ENCODE measurements at places on chromosomes 5 and 9.

DNA sequence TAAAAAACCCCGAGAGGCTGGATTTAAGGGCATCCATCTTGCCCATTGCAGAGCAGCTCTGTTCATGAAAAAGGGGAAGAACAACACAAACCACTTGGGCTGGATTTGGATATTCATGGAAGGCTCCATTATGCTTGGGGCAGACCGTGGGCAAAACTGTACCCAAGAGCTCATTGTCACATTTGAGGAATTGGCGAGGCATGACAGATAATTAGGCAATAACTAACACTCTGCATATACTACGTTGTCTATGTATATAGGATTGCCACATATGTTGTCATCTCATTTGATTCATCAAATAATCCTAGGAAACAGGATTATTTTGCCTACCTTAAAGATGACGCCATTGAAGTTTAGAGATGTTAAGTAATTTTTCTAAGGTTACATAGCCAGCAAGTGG is 255.4 kb downstream of the SMARCA2 start:
- no peak for DNase-seq

DNA sequence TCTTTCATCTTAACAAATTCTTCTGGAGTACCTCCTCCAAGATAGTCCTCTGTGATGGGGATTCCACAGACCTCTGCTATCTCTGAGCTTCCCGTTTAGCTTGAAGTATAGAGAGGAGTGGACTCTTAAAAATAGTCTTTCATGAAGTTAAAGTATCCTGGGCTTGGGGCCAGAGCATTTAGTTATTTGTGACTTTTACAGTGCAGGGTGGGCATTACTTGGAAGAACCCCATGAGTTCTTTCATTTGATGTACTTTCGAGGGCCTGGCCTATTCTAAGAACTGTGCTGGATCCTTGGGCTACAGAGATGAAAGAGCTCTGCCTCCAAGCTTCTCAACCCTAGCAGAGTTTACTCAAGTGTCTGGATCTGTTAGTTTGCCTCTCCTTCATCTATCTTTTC is 131.5 kb downstream of the ZSWIM6 start:
- DNase-seq: no peak

- no peak for DNase-seq
Measured at GRCh38 chr5:176830422-176830994, 20.1 kb downstream of the UNC5A start.

GRCh38 chr5:169067751-169068173 is 233.2 kb downstream of the SLIT3 start:
- no peak for DNase-seq

- no peak for DNase-seq
Measured at GRCh38 chr9:97559111-97559514, 57.6 kb downstream of the TMOD1 start.

DNA sequence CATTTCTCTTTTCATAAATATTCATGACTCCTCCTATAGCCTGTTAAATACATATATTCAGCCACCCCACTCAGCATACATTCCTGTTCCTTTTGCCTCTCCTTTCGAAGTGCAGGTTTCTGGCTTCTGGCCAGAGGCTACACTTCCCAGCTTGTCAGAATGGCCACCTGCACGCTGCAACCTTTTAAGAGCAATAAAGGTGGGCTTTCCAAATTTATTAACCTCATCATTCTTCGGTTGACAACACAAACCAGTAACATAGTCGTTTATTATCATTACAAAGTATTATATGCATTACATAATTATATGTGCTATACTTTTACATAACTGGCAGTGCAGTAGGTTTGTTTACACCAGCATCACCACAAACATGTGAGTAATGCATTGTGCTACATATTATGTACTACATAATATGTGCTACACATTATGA is 16.5 kb upstream of the TMEM171 start:
- DNase-seq: no peak

DNA sequence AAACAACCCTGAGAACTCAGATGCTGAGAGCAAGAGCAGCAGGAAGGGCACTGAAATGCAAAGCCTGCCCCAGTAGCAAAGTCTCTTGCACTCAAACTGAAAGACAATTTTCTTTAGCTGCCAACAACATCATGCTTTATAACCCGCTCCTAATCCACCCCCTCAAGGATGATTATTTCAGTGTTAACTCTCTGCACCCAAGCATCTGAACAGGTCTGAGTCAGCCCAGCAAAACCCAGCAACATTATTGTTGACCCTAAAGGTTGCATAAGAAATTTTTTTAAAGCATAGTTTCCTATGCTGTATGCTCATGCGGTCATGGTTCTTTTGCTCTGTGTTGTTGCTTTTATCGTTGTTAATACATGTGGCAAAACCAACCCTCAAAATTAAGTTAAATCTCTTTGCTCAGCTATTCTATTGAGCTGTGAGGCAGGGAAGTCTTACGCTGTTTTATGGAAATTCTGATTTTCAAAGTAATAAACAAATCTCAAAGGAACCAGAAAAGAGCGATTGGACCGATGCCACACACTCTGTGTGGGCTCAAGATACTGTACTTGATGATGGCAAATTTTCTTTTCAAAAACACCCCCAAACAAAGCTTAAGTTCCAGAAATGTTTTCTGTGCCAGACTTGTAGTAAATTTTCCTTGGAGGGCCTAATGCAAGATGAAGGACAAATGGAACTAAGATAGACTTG is 440.6 kb upstream of the MPDZ start:
- no peak for DNase-seq

- no peak for DNase-seq
Measured at GRCh38 chr9:38435521-38435920, 11.3 kb upstream of the IGFBPL1 start.

DNA sequence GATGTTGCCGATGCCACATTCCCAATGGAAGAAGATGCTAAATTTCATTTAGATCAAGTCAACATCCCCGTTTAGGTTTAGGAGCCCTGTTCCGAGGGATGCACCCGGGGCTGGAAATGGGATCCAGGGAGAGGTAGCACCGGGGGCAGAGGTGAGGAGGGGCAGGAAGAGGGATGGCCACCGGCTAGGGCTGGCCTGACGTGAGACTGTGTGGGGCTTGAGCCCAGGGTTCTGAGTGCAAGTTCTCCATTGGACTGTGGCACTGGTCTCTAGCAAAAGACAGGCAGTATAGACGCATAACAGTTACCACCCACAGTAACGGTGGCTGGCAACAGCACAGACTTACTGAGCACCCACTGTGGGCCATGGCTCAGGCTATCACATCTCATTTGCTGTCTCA is 209.0 kb upstream of the MVB12B start:
- no peak for DNase-seq

DNA sequence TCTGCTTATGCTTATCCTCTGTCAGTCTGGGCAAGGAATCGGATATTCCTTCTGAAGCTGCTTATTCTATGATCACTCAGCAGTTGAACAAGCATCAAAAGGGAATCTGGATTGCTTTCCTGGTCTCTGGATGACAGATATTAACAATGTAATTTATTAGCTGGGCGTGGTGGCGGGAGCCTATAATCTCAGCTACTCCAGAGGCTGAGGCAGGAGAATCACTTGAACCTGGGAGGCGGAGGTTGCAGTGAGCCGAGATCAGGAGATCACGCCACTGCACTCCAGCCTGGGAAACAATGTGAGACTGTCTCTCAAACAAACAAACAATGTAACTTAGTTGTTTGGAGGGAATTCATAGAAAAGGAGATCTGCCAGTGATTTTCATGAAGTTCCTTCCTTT is 45.4 kb downstream of the DMRT1 start:
- no peak for DNase-seq

Data from stimulated activated CD8-positive, alpha-beta memory T cell treated with anti-CD3 and anti-CD28 coated beads, Interleukin-7, amount 100 ng/mL, for 1 hour (primary cell).